ENCODE measurements at places on chromosomes 2 and 18.

DNA sequence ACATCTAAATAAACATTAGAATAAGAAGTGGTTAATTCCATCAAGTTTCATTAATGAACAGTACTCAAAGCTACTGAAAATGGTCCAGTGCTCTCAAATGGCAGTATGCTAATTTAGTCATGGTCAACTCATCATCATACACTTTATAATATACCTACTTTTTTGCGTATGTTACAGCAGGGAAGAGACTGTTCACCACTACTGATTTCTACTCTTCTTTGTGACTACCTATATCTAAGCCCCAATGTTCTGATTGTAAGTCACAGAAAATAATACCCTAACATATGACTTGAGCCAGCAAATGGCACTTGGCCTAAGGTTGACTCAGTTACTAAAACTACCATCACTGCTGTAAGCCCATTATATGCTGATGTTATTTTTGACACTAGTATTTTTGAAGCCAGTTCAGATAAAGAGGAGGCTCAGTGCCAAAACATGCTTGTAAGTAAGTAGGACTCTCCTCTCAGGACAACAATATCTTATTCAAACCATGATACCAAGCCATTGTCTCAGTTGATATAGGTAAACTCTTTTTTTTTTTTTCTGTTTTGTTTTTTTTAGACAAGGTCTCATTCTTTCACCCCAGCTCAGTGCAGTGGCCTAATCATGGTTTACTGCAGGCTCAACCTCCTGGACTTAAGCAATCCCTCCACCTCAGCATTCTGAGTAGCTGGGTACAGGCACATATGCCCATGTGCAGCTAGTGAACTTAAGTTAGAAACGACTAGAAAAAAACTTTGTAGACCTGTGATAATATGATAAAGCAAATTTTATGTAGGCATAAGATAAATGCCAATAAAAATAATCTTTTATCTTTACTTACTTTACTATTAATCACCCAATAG lies 266.9 kb downstream of the ZNF385B start:
- no peak for DNase-seq

DNA sequence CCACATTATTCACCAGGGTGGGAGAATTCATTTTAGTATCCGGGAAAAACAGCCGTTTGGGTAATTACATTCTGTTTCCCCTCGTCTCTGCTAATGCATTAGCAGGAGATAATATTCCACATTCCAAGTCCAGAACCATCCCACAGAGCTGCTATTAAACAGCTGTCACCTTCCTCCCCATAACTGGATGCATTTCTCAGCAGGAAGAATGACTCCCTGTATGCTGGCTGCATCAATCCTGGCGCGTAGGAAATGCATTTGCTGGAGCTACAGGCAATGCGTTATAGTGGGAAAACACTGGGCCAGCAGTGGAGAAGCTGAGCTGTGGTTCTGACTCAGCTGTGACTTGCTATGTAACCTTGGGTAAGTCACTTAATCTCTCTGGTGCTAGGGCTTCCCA lies 246.0 kb downstream of the CLIP4 start:
- DNase-seq: no peak

- DNase-seq: peak; percentile 61
These were observed 113.3 kb downstream of the KIAA1328 start for GRCh38 chr18:36942264-36942663.

- DNase-seq: no peak
These were observed 12.9 kb downstream of the ERFE start for GRCh38 chr2:238171575-238172187.

DNA sequence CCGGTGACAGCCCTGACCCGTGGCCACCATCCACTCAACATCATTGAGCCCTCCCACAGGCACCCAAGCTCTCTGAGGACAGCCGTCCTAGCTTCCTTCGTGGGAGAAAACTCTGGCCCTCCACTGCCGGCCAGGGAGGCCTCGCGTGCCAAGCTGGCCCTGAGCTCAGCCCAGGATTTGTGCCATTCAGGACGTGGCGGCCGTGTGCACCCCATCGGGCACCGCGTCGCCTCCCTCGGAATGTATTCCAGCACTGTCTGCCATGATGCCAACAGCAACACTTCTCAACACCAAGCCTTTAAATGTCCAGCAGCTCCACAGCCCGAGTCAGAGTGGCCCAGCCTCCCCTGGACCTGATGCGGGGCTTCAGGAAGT lies 35.7 kb downstream of the ZNF516 start:
- DNase-seq: no peak

DNA sequence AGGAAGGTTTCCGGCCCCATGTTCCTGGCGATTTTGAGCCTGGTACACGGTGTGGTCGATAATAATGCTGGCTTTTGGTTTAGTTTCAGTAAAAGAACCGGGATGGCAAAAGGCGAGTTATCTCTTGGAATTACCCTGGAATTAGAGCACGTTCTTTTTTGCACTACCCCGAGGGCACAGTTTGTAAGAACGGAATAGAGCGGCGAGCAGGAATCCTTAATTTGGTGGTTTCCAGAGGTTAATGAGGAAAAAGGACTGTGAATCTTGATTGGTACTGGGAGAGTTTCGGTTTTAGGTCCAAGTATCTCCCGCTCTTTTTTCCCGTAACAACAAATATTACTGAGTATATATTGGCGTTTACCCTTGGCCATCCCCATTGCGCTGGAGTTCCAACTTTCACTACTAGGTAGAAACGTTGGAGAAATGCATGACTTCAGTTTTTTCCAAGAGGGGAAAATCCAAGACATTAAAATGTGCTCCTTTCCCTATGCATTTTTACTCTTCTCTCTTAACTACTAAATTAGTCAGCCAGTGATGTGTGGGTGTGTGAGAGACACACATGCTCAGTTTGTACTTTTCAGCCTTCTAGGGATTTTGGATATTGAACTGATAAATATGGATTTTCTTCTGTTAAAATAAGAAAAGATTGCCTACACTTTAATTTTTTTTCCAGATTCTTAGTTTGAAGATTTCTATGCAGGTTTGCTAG lies 160.8 kb downstream of the AGPS start:
- no peak for DNase-seq

DNA sequence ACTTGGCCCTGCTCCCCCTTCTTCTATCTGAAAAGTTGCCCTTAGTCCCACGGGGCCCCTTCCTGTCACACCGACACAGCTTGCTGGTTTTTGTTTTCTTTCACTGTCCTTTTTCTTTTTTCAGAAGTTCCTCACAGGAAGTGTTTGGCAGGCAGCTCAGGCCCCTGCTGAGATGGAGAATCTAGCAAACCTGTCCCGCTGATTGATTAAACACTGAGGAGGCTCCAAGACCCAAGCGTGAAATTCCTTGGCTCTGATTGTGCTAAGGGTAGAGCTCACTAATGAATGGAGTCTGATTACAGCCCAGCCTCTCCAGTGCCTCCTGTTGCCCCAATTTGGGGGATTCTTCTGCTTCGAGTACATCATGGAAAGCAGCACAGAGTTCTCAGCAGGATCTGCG lies 365.9 kb upstream of the MEX3C start:
- no peak for DNase-seq

GRCh38 chr2:157526070-157526469 lies 82.2 kb upstream of the CYTIP start:
- DNase-seq: no peak

DNA sequence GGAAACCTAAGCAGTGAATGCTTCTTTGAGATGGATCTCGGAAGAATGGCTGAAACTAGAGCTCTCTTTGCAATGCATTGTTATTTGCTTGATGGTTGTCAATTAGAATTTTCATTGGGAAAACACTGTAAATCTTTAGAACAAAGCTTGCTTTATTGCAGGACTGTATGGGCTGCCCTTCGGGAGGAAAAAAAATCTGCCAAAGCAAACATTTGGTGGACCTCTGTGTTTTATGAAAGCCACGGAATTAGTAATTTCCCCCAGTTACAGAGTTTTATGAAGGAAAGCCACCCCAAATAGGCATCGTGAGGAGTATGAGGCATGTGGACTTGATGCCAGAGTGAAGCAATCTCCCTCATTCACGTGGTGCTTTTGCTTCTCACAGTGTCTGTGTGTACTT lies 33.5 kb downstream of the RHBDD1 start:
- DNase-seq: no peak

GRCh38 chr2:200379481-200380090 lies 73.1 kb downstream of the SPATS2L start:
- DNase-seq: no peak

DNA sequence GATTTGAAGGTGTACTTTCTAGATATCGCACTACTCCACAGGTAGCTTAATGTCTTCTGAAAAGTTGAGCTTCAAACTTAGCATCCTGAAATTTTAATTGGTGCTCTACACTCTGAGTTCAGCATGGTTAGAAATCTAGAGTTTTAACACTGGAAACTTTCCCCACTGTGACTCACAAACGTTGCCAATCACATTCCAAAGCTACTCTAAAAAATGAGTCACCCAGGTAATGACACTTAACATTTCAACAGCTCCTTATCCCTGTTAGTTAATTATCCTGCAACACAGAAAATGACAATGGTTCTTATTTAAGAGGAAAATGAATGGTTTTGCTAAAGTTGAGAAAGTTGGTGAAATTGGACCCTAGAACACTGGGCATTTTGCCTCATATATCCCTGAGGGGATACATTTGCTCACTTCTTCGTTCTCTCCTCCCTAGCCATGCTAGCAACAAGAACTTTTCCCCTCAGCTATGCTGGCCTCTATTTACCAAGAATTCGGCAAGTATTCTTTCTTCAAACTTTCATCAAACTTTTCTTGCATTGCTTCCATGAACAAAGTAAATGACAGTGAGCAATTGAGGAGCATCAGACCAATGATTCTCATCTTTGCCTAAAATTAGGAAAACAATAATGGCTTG lies 1024.1 kb upstream of the KLHL29 start:
- no peak for DNase-seq

DNA sequence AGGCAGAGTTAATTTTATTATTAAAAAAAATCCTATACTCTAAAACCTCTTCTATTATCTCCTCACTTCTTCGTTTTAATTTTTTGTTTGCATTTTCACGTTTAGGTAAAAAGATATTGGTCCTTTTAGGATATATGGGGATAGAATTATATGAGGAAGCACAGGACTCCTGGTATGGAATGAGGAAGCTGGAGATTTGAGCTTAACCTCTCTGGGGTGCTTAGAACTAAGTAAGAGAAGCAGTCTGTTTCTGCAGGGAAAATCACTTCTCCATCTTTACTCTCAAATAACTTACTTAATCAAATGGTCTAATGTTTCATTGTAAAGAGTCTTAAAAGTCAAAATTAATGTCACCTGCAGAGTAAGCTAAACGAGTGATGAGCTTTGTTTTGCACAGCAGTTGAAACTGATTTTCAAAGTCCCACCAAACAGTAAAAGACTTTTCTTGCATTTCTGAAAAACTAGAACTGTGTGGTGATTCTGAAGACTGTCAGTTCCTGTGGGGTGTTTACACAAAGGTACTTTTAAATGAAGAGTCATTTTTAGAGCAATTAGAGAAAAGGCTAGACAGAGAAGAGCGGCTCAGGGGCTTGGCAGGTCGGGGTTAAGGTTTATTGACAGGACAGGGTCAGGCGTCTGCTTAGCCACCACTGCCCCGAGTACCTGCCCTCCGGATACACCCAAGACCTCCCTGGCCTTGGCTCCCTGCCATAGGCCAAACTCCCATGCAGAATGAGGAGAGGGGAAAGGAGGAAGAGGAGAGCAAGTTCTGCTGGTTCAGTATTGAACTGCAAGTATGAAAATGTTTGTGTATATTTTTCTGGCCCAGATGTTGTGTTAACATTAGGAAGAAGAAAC lies 21.6 kb downstream of the METAP1D start:
- no peak for DNase-seq

DNA sequence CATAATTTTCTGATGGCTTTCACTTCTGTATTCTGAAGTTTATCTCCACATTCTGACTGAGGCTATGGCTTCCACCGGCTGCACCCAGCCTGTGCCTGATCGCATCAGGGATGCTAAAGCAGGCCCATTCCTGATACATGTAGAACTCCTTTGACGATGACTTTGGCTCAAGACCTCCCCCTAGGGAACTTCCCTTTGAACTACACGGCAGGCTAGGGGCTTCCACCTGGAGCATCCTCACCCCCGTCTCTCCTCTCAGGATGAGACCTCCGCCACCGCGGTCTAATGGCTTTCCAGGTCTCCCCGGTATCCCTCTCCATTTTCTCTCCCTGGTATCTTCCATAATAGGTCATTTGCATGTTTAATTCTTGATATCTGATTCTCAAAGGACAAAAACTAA lies 214.9 kb upstream of the CHST9 start:
- DNase-seq: no peak

DNA sequence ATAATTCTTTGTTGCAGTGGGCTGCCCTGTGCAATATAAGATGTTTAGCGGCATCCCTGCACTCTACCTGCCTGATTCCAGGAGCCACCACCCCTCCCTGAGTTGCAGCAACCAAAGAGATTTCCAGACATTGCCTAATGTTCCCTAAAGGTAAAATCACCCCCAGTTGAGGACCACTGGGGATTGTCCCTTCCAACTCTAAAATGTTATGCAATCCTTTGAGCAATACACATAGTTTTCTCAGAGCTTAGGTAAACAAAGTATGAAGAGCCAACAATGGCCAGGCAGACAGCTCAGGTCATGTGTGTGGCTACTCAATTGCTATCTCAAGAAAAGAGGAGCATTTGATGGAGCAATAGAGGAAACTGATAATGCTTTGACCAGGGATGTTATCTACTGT lies 87.0 kb downstream of the XDH start:
- DNase-seq: no peak
